NCI-H748 treated with DMSO at 0.1 percent for 48 hours (cell line): ENCODE measurements at places on chromosomes 2 and 18.

DNA sequence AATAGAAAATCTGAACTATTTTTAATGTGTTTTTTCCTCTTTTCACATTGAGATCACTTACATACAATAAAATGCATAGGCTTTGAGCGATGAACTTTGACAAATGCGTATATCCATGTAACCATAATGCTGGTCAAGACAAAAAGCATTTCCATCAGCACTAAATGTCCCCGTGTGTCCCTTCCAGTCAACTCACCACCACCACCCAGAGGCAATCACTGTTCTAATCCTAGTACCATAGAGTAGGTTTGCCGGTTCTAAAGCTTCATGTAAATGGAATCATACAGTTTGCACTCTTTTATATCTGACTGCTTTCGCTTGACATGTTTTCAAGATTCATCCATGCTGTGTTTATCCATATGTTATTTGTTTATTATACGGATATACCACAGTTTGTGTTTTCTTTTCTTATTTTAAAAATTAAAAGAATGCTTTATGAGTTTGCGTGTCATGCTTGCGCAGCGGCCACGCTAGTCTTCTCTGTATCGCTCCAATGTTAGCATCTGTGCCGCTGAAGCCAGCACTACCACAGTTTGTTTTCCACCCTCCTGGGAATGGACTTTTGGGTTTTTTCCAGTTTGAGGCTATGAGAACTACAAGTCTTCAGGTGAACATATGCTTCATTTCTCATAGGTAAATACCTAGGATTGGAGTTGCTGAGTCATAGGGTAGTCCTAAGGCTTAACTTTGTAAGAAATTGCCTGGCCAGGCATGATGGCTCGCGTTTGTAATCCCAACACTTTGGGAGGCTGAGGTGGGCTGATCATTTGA is 197.5 kb upstream of the CHAC2 start:
- DNase-seq = no peak

GRCh38 chr2:23756593-23757292 is 170.2 kb downstream of the ATAD2B start:
- DNase-seq = no peak

GRCh38 chr2:11363868-11364564 is 19.6 kb upstream of the ROCK2 start:
- no peak for DNase-seq

- no peak for DNase-seq
Observed at GRCh38 chr18:25373432-25374179, 21.6 kb upstream of the ZNF521 start.

- DNase-seq = no peak
Observed at GRCh38 chr2:11444737-11445136, 21.2 kb downstream of the E2F6 start.

GRCh38 chr2:189281201-189281600 is 101.6 kb upstream of the COL5A2 start:
- no peak for DNase-seq

GRCh38 chr2:54143780-54144179 is 28.4 kb downstream of the ACYP2 start:
- DNase-seq = no peak

- DNase-seq = no peak
Observed at GRCh38 chr2:207338220-207338607, 172.5 kb upstream of the KLF7 start.

GRCh38 chr18:32040936-32041335 is 22.3 kb downstream of the RNF125 start:
- no peak for DNase-seq

GRCh38 chr2:4668381-4668780 is 965.0 kb downstream of the DCDC2C start:
- no peak for DNase-seq

- DNase-seq = no peak
Observed at GRCh38 chr2:121664086-121664485, 14.8 kb upstream of the CLASP1 start.

GRCh38 chr18:32669549-32670165 is 103.2 kb downstream of the KLHL14 start:
- no peak for DNase-seq

GRCh38 chr18:40631319-40631718 is 1323.7 kb upstream of the PIK3C3 start:
- DNase-seq = no peak

DNA sequence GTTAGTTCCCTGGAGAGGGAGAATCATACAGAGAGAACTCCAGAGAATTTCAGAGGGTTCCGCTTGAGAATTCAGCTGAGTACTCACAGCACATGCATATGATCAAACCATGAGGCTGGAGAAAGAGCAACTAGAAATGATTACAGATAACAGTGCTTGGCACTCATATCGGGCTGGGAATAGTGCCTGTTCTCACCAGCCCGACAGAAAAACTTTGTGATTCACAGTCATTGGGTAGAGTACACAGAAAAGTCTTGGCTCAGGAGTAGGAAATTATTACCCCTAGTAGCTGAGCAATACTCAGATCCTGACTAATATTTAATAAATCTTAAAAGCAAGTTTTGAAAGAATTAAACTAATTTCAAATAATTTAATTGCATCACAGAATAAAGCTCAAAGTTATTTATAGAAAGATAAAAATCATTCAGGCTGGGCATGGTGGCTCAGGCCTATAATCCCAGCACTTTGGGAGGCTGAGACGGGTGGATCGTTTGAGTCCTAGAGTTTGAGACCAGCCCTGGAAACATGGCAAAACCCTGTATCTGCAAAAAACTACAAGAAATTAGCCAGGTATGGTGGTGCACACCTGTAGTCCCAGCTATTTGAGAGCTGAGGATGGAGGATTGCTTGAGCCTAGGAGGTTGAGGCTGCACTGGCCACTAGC is 6.8 kb downstream of the WDPCP start:
- no peak for DNase-seq

GRCh38 chr18:74496508-74497323 is 553 bp downstream of the CNDP2 start:
- DNase-seq = no peak

DNA sequence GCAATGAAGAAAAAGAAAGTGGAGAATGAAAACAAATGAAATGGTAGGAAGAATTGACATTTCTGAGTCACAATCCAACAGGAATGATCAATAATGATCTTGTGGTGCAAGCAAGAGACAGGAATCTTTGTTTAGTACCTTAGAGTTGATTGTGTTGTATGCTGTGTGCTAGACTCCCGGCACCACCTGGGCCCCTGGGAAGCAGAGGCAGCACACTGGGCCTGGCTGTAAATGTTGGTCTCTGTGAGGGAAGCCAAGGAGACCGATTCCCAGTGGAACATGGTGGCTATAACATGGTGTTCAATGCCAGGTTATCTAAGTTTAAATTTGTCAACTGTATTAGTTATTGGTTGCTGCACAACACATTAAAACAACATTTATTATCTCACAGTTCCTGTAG is 9.8 kb upstream of the CWC22 start:
- DNase-seq = no peak
